ENCODE measurements at places on chromosomes 1 and 21. TPM values are rescaled to one million over a fixed set of nuclear protein-coding genes. Genes with fewer than 3 reads are reported as not detected.

DNA sequence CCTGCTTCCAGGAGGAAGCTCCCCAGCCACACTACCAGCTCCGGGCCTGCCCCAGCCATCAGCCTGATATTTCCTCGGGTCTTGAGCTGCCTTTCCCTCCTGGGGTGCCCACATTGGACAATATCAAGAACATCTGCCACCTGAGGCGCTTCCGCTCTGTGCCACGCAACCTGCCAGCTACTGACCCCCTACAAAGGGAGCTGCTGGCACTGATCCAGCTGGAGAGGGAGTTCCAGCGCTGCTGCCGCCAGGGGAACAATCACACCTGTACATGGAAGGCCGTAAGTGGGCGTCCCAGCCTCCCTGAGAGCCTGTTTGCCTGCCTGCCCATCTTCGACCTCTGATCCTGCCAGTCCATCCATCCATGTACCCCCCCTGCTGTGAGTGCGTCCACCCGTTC, 3.6 kb downstream of the ECM1 start:
- no peaks in the 10 kb centered on the region for H3K27me3 ChIP-seq
- no peak for DNase-seq
- peaks cover 33% of the 10 kb centered on the region for H3K4me1 ChIP-seq
- H3K27ac ChIP-seq, result no peak overlapping the region
- H3K4me3 ChIP-seq, result no peak overlapping the region

AMY2A gene
- not detected for total RNA-seq

DNA sequence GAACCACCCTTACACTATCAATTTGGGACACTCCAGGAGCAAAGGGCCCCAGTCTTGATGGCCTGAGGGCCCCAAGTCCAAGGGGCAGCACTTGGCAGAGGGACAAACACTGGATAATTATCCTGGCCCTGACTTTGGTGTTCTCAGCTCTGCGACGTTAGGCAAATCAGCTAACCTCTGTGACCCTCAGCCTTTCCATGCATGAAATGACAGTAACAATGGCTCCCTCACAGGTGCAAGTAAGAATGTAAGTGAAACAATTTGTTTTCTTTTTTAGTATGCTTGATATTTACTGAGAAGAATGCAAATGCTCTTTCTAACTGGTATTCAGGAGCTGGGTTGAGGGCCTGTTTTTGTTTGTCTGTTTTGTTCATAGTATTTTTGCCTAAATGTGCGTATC, 61.6 kb upstream of the PRDX6 start:
- peaks cover 5% of the 10 kb centered on the region for H3K4me1 ChIP-seq
- H3K27ac ChIP-seq, result no peak overlapping the region
- no peaks in the 10 kb centered on the region for H3K36me3 ChIP-seq
- DNase-seq, result no peak
- H3K4me3 ChIP-seq, result no peak overlapping the region

ARHGEF10L gene
- total RNA-seq, result 12.8 TPM

- DNase-seq, result no peak
- no peak overlapping the region for H3K27ac ChIP-seq
- H3K4me3 ChIP-seq, result no peak overlapping the region
- no peaks in the 10 kb centered on the region for H3K36me3 ChIP-seq
These were observed 5.3 kb upstream of the EVA1B start for GRCh38 chr1:36328713-36329112.

PDC gene
- not detected for total RNA-seq

DNA sequence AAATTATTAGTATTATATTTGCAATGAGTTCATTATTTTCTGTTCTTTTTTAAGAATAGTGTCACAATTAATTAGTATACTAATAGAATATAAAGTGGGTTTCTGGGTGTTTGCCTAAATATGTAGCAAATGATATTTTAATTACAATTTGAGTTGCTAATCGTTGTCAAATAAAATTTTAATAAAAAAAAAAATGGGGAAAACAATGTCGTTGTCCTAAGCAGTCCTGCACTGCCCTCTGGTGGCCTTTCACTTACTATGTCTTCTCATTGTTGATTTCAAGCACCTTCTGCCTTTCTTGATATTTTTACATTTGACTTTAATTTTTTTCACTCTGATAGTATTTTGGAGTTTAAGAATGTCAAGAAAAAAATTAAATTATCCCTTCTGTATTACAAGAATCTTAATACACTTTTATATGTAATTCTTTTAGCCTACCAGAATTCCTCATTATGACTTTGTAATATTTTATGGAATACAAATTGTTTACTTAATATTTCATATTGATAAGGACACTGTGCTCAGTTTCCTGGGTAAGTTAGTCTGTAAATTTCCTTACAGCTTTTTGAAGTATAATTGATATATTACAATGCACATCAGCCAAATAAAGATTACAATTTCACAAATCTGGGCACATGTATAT, 104.5 kb upstream of the FMN2 start:
- no peak overlapping the region for H3K27ac ChIP-seq
- H3K4me3 ChIP-seq, result no peak overlapping the region
- no peaks in the 10 kb centered on the region for H3K36me3 ChIP-seq
- no peaks in the 10 kb centered on the region for H3K27me3 ChIP-seq
- no peaks in the 10 kb centered on the region for H3K4me1 ChIP-seq

- H3K27ac ChIP-seq, result no peak overlapping the region
- no peak for DNase-seq
- H3K4me3 ChIP-seq, result no peak overlapping the region
- no peaks in the 10 kb centered on the region for H3K27me3 ChIP-seq
- H3K36me3 ChIP-seq, result peaks cover 79% of the 10 kb centered on the region
These were observed 18.4 kb downstream of the CNIH4 start for GRCh38 chr1:224375059-224375458.

DNA sequence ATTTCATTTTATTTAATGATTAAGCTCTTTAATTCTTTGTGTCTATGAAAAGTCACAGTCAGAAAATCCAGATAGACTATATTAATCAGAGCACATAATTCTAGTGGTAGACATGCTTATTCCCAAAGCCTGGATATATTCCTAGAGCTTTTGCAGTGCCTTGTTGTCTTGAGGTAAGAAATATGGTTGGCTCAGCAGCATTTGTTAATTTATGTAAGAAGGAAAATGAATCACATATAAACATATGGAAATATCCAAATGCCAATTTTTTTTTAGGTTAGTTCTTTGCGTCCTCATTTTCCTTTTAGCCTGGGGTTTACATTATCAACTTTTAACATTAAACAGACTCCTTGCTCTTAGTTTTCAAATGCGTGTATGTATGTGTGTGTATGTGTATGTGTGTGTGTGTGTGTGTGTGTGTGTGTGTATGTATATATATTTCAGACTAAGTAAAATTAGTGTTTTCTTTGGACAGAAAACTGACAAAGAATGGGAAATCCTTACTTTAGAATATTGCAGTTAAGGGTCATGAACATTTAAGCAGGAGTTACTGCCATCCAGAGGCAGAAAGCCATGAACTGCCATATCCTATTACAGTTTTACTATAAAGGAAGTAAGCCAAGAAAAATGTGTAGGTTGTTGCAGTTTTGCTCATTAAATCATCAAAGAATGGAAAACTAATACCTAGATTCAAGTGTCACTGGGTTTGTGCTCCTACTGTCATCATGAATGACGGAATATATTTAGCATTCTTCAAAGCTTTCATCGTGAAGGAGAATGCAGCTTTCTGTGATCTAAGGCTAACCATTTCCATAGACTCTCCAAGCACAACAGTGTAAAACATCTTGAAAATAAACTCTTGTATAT, 477.1 kb upstream of the NR5A2 start:
- H3K27me3 ChIP-seq, result no peaks in the 10 kb centered on the region
- no peaks in the 10 kb centered on the region for H3K4me1 ChIP-seq
- no peak overlapping the region for H3K4me3 ChIP-seq
- H3K27ac ChIP-seq, result no peak overlapping the region
- DNase-seq, result no peak

BACE2 gene
- 0.50 TPM for total RNA-seq

DNA sequence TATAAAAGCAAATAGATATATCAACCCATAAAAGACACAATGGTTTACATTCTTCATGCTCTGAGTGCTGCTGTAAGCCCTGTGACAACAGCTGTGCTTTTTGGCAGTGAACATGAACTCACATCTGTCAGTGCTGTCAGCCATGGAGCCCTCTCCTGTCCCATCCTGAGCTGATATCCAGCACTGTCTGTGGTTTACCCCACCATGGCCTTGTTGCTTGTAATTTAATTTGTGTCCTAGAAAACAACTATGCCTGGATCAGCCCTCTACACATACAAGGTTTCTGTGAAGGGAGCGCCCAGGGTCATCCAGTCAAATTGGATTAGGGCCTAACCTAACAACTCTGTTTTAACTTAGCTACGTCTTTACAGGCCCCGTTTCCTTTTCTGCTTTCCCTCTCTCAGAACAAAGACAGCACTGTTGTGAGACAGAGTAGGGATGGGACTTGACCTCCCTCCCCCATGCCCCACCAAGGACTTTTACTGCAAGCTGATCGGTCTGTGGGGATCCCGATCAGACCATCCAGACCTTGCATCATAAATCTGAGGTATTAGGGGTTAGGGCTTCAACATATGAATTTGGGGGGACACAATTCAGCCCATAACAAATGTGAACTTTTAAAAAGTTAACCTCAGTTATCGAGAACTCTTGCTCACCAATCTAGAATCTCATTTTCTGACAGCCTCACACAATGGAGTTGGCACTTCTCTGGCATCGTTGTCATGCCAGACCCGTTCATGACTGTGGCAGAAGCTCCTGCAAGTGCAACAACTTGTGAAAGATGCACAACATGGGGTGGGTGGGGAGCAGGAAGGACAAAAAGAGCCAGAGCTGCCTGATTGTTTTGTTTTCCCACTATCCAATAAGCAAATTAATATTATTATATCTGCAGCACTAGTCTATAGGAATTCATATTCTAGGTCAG, 16.4 kb upstream of the SLC44A3 start:
- H3K4me3 ChIP-seq, result no peak overlapping the region
- H3K36me3 ChIP-seq, result no peaks in the 10 kb centered on the region
- no peak overlapping the region for H3K27ac ChIP-seq
- H3K4me1 ChIP-seq, result peaks cover 60% of the 10 kb centered on the region
- DNase-seq, result no peak

TMEM183A gene
- total RNA-seq, result 109 TPM

VANGL2 gene
- total RNA-seq, result 2.2 TPM

- no peaks in the 10 kb centered on the region for H3K36me3 ChIP-seq
- DNase-seq, result no peak
- no peaks in the 10 kb centered on the region for H3K4me1 ChIP-seq
- no peak overlapping the region for H3K4me3 ChIP-seq
These were observed 10.2 kb upstream of the LYPLAL1 start for GRCh38 chr1:219163401-219163954.

GRCh38 chr1:228510101-228510802, 23.1 kb downstream of the RNF187 start:
- H3K4me1 ChIP-seq, result no peaks in the 10 kb centered on the region
- no peak overlapping the region for H3K27ac ChIP-seq
- H3K4me3 ChIP-seq, result no peak overlapping the region
- no peak for DNase-seq

GRCh38 chr1:54825696-54826095, 24.6 kb upstream of the TTC22 start:
- no peaks in the 10 kb centered on the region for H3K36me3 ChIP-seq
- no peak overlapping the region for H3K4me3 ChIP-seq
- no peaks in the 10 kb centered on the region for H3K27me3 ChIP-seq
- H3K27ac ChIP-seq, result no peak overlapping the region
- no peak for DNase-seq

GRCh38 chr1:156245451-156246232, 2.2 kb downstream of the PAQR6 start:
- H3K4me1 ChIP-seq, result peaks cover 8% of the 10 kb centered on the region
- no peak overlapping the region for H3K4me3 ChIP-seq
- DNase-seq, result no peak
- H3K27ac ChIP-seq, result no peak overlapping the region
- peaks cover 18% of the 10 kb centered on the region for H3K27me3 ChIP-seq

DNA sequence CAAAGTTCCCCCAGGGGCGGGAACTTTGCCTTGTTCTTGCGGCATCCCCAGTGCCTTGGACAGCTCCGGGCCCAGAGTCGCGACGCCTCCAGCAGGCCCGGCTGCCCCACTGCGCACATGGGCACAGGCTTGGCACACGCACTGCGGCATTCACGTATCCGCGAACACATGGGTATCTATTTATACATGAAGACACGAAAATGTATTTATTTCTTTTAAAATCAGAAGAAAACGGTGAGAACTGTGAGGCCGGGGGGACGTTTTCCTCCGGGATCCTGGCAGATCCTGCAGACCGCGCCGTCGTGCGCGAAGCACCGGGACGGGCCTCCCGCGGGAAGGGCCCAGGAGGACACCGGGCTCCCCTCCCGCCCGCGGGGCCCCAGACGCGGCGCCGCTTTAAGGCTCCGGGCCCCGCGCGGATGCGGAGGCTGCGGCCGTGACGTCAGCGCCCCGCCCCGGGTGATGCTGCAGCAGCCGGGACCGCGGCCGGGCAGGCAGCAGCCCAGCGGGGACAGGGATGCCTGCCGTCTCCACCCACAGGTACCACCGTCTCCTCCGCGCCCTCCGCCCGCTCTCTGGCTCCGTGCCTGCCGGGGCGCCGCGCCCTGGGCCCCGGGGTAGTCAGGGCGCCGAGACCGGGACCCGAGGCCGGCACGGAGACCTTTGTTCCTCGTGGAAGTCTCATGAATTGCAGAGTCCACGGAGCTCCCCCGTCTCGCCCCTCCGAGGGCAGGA, at the start of gene SLC45A1:
TSS of gene SLC45A1 (plus strand) at position 468 of the 735 bp plus-strand sequence. CDS start 6,216 bp downstream, outside the sequence.
- H3K36me3 ChIP-seq, result no peaks in the 10 kb centered on the region
- DNase-seq, result peak; percentile 62
- H3K4me1 ChIP-seq, result peaks cover 11% of the 10 kb centered on the region
- no peak within 1 kb of the TSS for H3K27ac ChIP-seq
- peak within 1 kb of the TSS; percentile 45 for H3K4me3 ChIP-seq
- no peaks in the 10 kb centered on the region for H3K27me3 ChIP-seq

GRCh38 chr1:184442260-184442659, 55.4 kb downstream of the C1orf21 start:
- no peaks in the 10 kb centered on the region for H3K4me1 ChIP-seq
- no peak for DNase-seq
- H3K4me3 ChIP-seq, result no peak overlapping the region
- H3K27me3 ChIP-seq, result no peaks in the 10 kb centered on the region

DNA sequence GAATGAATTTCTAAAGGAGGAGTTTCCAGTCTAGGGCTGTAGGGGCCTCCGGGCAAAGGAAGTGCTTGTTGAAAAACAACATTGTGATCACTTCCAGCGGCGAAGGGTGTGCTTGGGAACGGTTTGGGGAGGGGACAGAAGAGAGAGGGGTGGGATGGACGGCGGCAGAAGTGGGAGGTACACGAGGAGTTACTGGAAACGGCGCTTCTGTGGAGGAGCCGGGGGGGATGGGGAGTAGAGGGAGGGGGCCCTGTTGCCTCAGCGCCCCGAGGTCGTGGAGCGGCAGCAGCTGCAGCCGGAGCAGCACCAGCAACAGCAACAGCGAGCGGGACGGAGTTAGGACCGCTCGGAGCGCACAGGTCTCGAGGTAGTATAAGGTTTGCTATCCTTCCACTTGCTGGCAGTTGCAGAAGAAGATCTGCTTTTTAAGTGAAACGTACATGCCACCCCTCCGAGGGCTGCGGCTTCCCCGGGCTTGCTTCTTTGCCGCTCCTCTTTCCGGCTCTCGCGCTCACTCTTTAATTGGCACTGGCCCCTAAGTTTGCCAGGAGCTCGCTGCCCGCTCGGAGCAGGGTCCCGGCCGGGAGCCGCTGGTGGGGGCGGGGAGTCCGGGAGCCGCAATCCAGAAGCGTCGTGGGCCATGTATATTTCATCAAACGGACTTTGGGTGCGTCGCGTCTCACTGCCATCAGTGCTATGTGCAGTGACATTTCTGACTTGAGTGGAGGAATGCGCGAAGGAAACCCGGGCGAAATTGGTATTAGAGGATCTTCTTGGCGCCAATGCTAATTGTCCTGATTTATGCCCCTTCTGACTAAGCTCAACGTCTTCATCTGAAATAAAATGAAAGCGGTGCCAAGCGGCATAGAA, 771 bp upstream of the NTNG1 start:
- H3K27me3 ChIP-seq, result peaks cover 41% of the 10 kb centered on the region
- H3K36me3 ChIP-seq, result no peaks in the 10 kb centered on the region
- no peak overlapping the region for H3K27ac ChIP-seq

ZRANB2 gene
- 42.4 TPM for total RNA-seq

PTGFRN gene
- 25.2 TPM for total RNA-seq

GPR37L1 gene
- not detected for total RNA-seq

Data from SJSA1 (cell line).